Left lung (tissue), 14 donors: ENCODE measurements at places on chromosomes 1 and 21. TPM values are rescaled to one million over a fixed set of nuclear protein-coding genes. Genes with fewer than 3 reads are reported as not detected.

DNA sequence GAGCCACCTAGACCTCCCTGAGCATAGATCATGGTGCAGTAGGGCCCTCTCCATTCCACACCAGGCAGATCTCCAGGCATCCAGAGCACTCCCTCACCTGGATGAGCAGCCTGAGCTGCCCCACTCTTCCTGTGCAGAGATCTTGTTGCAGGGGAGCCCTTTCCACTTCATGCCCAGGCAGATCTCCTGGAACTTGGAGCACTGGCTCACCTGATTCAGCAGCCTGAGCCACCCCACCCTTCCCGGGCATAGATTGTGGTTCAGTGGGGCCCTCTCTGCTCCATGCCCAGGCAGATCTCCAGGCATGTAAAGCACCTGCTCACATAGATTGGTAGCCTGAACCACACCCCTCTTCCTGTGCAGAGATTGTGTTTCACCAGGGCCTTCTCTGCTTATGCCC is 78.0 kb downstream of the SEC16B start:
- DNase-seq: no peak

DNA sequence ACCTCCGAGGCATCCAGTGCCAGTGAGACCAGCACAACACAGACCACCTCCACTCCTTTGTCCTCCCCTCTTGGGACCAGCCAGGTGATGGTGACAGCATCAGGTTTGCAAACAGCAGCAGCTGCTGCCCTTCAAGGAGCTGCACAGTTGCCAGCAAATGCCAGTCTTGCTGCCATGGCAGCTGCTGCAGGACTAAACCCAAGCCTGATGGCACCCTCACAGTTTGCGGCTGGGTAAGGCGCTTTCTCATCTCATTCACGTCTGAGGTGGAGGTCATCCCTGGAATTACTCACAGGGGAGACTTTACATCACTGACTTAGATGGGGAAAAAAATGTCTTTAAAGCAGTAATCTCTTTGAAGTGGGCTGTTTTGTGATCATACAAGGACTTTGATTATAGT is 106.3 kb downstream of the CD247 start:
- DNase-seq: no peak

DNA sequence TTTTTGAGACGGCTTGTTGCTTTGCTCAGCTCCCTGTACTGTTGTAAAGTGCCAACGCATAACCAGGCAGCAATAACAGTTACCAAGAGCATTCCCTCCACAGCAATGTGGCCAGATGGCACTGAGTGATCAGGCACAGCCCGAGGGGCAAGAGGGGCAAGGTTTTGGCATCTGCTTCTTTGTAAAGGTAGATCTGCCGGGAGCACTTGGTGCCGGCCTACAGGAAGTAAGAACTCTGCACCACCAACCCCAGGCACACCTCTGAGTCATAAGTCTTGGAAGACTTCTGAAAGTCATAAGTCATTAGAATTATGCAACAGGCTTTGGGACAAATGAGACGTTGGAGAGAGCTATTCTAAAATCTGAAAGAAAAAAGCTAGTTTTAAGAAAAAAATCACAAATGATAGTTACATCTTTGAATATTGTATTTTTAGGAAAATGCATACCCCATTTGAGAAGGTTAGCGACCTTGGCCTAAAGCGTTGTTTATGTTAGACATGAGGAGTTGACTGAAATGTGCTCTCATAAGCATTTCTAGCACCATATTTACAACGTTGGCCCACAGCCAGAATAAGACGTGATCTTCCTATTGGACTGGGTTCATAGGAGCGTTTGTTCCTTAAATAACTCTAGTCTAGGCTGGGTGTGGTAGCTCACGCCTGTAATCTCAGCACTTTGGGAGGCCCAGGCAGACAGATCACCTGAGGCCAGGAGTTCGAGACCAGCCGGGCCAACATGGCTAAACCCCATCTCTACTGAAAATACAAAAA is 37.7 kb upstream of the MAP10 start:
- no peak for DNase-seq

The LENEP gene
- 0.52 TPM for total RNA-seq

The HMCN1 gene
- total RNA-seq: 91.0 TPM

The TAS1R3 gene
- total RNA-seq: 0.20 TPM

- no peak for DNase-seq
Observed at GRCh38 chr21:41895643-41896493, 16.7 kb upstream of the PRDM15 start.

The CR1L gene
- total RNA-seq: 0.70 TPM

The GBP7 gene
- 0.09 TPM for total RNA-seq

DNA sequence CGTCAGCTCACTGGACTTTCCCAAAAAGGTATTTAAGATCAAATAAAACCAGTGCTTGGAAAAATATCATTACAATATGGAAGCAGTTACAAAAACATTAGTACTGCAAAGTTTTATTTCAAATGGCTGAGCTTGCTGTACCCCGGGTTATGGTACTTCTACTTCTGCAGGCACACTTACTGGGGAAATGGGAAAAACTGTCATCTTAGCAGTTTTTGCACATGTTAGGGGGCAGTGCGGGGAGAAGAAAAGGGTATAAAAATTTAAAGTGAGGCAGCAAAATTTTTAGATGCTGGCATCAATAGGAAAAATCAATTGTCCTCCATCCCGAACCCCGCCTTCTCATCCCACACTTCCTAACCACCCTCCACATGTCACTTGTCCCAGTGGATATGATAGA is 133.4 kb downstream of the ATG4C start:
- DNase-seq: no peak

The LCE2A gene
- not detected for total RNA-seq

- no peak for DNase-seq
Observed at GRCh38 chr1:237341391-237341790, 299.4 kb downstream of the RYR2 start.

DNA sequence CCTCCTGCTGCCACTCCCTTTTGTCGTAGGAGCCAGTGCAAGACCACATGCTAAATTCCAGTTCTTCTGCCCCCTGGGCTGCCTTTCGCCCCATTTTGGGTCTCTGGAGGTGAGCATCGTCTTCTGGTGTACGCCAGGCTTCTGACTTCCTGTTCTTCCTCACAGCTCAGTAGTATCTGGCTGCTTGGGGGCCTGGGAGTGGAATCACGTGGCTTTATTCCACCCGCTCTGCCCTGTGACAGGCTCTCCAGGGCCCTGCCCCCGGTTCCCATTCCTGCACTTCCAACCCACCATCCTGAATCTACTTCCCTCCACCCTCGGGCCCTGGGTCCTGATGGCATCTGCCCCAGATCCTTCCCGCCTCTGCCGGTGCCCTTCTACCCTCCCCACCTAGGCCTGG is 3.6 kb downstream of the NFASC start:
- no peak for DNase-seq

The ARHGAP30 gene
- total RNA-seq: 57.7 TPM

DNA sequence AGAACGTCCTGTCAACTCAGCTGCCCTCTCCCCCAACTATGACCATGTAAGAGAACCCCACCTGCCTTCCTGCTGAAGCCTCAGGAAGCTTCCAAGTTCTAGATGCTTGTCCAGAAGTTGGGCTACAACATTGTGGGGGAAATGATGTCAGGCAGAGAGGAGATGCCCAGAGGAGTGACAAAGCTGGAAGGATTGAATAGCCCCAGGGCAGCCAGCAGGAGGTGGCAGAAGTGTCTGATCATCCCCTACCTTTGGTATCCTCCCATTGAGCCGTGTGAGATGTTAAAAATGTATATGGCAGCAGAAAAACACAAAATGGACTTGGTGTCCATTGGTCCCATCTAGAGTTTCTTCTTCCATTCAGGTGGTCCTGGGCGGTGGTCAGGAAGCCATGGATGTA is 6.6 kb downstream of the EIF3I start:
- no peak for DNase-seq

GRCh38 chr1:228487336-228488124 is at the start of gene RNF187:
Gene RNF187, plus strand, starts transcription at chr1:228487382.
- peak; percentile 42 for DNase-seq

The S100A4 gene
- total RNA-seq: 1,192 TPM

DNA sequence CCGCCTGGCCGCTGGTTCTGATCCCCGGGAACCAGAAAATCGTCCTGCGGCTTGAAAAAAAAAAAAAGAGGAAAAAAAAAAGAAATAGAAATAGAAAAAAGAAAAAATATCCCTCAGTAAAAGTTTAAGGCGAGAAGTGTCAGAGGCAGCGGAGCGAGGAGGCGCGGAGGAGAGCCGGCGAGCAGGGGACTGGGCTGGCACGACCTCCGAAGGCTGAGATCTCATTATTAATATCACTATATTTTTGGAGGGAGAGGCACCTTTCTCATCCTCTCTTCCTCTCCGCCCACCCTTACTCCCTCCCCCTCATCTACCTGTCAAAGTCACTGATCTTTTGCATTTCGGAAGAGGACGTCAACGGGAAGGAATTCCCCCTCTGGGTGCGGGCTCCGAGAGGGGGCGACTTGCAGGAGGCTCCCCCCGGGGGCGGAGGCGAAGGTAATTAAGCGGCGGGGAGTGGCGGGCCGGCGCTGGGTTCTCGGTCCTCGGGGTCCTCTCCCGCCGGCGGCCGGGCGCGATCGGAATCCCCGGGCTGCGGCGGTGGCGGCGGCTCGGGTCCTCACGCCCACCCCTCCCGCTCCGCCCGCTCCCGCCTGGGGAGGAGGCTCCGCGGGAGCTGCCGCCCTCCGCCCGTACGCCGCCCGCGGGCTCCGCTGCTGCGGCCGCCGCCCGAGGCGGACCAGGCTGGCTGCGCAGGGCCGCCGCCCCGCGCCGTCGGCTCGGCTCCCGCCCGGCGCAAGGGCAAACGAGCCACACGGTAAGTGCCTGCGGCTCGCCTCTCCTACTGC is at the start of gene NTNG1:
Gene NTNG1 (plus strand): TSS at position 337 of the 788 bp plus-strand sequence.
- no peak for DNase-seq

DNA sequence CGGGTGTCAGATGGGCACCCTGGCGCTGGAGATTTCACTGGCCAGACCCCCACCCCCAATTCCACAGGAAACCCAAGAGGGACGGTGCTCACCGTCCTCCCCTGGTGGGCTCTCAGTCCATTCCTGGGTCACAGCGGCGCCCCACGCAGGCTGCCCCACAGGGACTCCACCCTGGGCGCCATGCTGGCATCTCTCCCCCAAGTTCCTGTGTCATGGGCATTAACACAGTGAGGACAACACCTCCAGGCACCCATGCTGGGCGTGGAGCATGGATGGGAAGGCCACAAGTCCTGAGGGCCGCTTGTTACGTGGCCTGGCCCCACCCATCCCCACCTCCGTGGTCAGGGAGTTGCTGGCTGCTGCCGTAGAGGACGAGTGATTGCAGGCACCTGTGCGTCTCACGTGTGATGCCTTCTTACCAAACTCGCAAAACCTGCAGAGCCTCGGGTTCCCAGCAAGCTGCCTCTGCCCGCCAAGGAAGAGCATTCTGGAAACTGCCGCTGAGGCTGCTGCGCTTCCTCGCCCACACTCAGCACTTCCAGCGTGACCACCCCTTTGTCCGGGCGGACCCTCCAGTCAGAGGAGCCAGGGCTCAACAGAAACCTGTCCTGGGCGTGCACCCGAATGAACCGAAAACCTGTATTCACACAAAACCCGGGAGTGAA is 60.3 kb downstream of the SLX9 start:
- peak; percentile 51 for DNase-seq

DNA sequence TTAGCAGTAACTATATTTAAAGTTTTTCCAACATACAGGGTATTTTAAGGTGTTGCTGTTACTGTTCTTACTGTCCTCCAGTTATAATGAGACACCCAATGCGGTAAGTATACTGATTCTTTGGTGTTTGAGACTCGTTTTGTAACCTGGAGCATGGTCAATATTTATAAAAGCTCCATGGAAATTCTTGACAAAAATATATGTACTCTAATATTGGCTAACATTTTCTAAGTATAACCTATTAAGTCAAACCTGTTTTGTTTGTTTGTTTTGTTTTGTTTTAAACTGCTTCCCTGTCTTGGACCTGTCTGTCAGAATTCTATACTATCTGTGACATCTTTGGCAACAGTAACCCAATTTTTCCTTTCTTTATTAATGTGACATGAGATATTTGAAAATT is 15.9 kb upstream of the CAP1 start:
- DNase-seq: no peak

- no peak for DNase-seq
Observed at GRCh38 chr1:87219141-87219540, 109.5 kb upstream of the LMO4 start.

DNA sequence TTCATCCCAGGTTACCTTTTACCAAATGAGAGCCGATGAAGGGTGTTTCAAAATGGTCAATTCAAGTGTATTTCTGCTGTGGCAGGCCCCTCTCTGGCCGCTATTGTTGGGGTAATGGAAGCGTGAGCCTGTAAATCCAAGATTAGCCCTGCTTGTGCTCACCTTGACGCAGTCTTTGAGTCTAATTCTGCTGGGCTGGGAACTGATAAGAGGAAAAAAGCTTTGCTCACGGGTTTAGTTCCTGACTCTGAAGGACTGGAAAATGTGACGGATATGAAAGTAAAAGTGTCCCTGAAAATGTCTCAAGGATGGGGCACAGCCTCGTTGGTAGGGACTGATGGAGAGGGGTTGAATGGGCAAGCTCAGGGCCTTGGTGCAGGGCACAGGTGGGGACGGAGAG is 125.9 kb upstream of the GALNT2 start:
- peak; percentile 17 for DNase-seq

GRCh38 chr21:30168086-30168485 is 1.5 kb upstream of the CLDN17 start:
- no peak for DNase-seq

GRCh38 chr1:154403261-154403943 is 1.7 kb upstream of the IL6R start:
- no peak for DNase-seq

DNA sequence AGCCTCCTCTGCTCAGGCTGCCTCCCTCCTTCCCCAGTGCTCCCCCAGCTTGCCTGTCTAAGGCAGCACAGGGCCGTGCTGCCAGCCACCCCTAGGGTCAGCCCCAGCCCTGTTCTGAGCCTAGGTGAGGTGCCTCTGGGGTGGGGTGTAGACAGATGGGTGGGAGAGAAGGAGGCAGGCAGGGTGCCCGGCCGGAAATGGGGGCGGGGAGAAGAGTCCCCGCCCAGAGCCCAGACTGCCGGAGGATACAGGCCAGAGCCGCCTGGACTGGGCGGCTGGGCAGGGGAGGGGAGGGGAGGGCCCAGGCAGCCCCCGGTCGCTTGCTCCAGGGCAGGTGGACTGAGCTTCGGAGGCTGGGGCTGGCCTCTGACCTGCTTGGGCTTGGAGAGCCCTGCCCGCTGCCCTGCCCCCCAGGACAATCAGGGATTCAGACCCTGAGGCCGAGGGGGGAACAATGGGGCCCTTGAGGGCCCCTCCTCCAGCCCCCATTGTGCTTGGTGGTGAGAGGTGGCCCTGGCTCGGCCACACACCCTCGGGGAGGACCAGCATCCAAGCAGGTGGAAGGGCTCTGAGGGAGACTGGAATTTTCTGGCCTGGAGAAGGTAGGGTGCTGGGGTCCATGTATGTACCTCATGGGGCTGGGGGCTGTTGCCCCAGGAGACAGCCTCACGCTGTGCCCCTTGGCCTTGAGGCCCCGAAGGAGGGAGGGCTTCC is at the start of gene GJC2:
Gene GJC2 (plus strand): TSS at position 525 of the 714 bp plus-strand sequence. CDS start 7,829 bp downstream, outside the sequence.
- DNase-seq: peak; percentile 33

- DNase-seq: no peak
Observed at GRCh38 chr1:109501644-109502363, 7.7 kb downstream of the AMIGO1 start.

GRCh38 chr1:234542211-234542850 is 63.4 kb upstream of the TARBP1 start:
- DNase-seq: no peak

The CD48 gene
- 35.5 TPM for total RNA-seq

The PEX14 gene
- 20.8 TPM for total RNA-seq

GRCh38 chr1:92599184-92599583 is 112.5 kb upstream of the GFI1 start:
- DNase-seq: no peak

- peak; percentile 8 for DNase-seq
Observed at GRCh38 chr1:38872401-38873026, 634 bp downstream of the MYCBP start.

The KIF21B gene
- total RNA-seq: 2.0 TPM

The HSPB7 gene
- 4.2 TPM for total RNA-seq
